ENCODE measurements at places on chromosomes 1 and 21. TPM values are rescaled to one million over a fixed set of nuclear protein-coding genes. Genes with fewer than 3 reads are reported as not detected.

- H3K4me1 ChIP-seq, result no peaks in the 10 kb centered on the region
- peaks cover 28% of the 10 kb centered on the region for H3K27me3 ChIP-seq
- H3K27ac ChIP-seq, result no peak overlapping the region
- DNase-seq, result no peak
- H3K36me3 ChIP-seq, result no peaks in the 10 kb centered on the region
These were observed 5.0 kb upstream of the KCNC4 start for GRCh38 chr1:110205156-110205555.

Gene SLC1A7
- total RNA-seq, result not detected

- peaks cover 5% of the 10 kb centered on the region for H3K4me1 ChIP-seq
- H3K36me3 ChIP-seq, result no peaks in the 10 kb centered on the region
- H3K27ac ChIP-seq, result no peak overlapping the region
- DNase-seq, result no peak
- H3K4me3 ChIP-seq, result no peak overlapping the region
These were observed 524 bp downstream of the LRRC38 start for GRCh38 chr1:13513063-13513894.

DNA sequence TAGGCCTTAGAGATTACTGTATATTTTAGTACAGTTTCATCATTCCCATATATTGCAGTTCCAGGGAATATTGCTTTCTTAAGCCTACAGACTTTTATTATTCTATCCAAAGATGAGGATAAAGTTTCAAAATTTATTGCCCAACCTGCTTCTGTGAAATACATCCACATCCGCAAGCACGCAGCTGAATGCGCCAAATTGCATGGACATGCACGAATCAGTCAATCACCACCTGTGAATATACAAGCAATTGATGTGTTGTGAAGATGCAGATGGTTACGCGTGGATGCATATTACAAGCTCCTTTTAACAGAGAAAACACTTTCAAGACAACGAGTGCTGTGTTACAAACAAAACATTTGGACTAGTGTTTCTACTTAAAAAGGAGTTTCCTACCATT lies 577.8 kb upstream of the PLXNA2 start:
- no peak overlapping the region for H3K27ac ChIP-seq
- no peaks in the 10 kb centered on the region for H3K36me3 ChIP-seq
- no peak for DNase-seq
- H3K4me3 ChIP-seq, result no peak overlapping the region
- H3K4me1 ChIP-seq, result no peaks in the 10 kb centered on the region

GRCh38 chr1:245926888-245927287 lies 580.2 kb downstream of the SMYD3 start:
- H3K4me3 ChIP-seq, result no peak overlapping the region
- no peaks in the 10 kb centered on the region for H3K27me3 ChIP-seq
- no peaks in the 10 kb centered on the region for H3K4me1 ChIP-seq
- no peak overlapping the region for H3K27ac ChIP-seq
- H3K36me3 ChIP-seq, result peaks cover 87% of the 10 kb centered on the region

DNA sequence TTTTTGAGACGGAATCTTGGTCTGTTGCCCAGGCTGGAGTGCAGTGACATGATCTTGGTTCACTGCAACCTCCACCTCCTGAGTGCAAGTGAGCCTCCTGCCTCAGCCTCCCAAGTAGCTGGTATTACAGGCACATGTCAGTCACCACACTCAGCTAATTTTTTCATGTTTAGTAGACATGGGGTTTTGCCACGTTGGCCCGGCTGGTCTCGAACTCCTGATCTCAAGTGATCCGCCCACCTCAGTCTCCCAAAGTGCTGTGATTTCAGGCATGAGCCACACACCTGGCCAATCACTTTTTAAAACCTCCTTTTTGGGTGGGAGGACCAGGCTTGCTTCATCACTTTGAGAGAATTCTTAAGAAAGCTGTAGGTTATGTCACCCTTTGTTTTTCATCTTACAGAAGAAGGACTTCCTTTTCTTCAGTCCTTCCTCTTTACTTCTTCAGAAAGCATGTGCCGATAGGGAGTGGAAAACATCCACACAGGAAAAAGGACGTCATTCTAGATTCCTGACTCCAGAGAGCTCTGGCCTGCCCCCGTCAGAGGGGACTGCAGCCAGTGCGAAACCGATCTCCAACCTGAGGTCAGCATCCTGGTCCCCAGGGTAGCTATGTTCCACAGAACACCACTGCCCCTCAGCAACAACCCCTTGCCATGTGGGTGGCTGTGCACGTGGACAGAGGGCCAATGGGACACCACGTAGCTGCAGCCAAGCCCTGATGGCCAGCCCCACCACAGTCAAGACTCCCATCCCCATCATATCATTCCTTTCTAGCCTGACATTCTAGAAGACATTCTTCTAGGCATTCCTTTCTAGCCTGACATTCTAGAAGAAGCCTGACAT lies 21.9 kb downstream of the NCF2 start:
- no peak overlapping the region for H3K4me3 ChIP-seq
- no peak overlapping the region for H3K27ac ChIP-seq
- no peak for DNase-seq
- H3K36me3 ChIP-seq, result no peaks in the 10 kb centered on the region

GRCh38 chr1:6918925-6919511 lies 133.8 kb downstream of the CAMTA1 start:
- no peak overlapping the region for H3K27ac ChIP-seq
- no peak overlapping the region for H3K4me3 ChIP-seq
- peaks cover 12% of the 10 kb centered on the region for H3K27me3 ChIP-seq
- no peak for DNase-seq
- H3K4me1 ChIP-seq, result no peaks in the 10 kb centered on the region
- H3K36me3 ChIP-seq, result no peaks in the 10 kb centered on the region

Gene C1orf94
- not detected for total RNA-seq

GRCh38 chr1:158328426-158328825 lies 2.9 kb downstream of the CD1B start:
- H3K27ac ChIP-seq, result no peak overlapping the region
- no peak overlapping the region for H3K4me3 ChIP-seq
- no peak for DNase-seq
- H3K36me3 ChIP-seq, result no peaks in the 10 kb centered on the region

All from K562 (cell line).